Activated CD4-positive, alpha-beta T cell treated with anti-CD3 and anti-CD28 coated beads, Interleukin-10, Interleukin-2, amounts not matched to agents 100 ng/mL and 50 ng/mL, durations not matched to agents 16 hours and 8 hours (primary cell): ENCODE measurements at places on chromosomes 2 and 18.
A peak's percentile ranks its signal among the peaks of the same experiment; 100 is the strongest.

DNA sequence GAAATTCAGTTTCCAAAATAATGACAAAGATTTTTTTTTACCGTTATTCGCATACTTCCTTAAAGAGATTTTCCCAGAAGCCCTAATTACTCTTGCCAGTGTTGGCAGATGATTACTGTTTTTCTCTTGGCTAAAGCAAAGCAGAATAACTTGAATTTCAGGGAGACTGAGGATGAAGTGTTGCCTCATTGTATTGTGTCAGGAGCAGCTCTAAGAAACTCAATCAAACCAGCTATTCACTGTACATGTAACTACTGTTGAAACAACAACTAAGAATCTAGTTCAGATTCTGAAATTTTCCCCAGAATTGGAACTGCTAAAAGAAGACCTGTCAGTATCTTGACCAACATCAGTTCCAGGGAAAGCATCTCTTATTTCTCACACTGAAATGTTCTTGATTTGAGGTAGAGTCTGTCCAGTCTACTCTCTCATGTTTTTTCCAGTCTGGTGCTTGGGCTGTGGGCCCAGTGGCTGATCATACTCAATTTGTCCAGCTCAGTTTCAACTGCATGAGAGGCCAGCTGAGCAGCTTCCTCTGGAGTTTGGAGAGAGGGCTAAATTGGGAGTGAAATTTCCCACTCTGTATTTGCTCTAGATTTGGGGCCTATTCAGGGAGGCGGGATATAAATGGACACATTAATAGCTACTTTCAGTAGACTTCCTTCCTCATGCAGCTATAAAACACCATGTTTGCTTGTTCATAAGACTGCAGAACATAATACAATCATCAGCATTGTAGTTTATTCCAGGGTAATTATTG, 78.5 kb downstream of the PPP1R1C start:
- no peak for DNase-seq

- no peak for DNase-seq
These were observed 46.2 kb downstream of the ARMC9 start for GRCh38 chr2:231244382-231245248.

DNA sequence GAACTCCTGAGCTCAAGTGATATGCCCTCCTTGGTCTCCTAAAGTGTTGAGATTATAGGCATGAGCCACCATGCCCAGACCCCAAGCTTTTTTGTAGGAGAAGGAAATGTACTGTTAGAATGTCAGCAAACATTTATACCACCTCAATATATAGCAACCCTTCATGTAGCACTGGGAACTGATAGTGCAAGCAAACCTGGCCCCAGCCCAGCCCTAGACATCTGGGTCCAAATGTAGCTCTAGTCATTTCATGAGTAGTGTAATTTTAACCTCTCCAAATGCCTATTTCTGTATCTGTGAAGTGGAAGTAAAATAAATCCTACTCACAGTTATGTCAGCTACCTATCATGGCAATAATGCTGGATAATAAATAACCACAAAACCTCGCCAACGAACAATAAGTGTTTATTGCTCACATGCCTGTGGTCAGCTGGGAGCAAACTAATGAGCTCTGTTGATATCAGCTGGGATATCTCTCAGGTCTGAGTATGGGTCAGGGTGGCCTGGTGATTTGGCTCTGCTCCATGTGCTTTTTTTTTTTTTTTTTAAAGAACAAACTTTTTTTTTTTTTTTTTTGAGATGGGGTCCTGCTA, 180.4 kb downstream of the CD8B2 start:
- no peak for DNase-seq

GRCh38 chr2:2101924-2102323, 229.2 kb downstream of the MYT1L start:
- no peak for DNase-seq

GRCh38 chr2:137964066-137964858, at the start of gene HNMT:
HNMT (plus strand) TSS chr2:137964473; CDS start chr2:137964492, 19 bp downstream.
- DNase-seq = no peak

DNA sequence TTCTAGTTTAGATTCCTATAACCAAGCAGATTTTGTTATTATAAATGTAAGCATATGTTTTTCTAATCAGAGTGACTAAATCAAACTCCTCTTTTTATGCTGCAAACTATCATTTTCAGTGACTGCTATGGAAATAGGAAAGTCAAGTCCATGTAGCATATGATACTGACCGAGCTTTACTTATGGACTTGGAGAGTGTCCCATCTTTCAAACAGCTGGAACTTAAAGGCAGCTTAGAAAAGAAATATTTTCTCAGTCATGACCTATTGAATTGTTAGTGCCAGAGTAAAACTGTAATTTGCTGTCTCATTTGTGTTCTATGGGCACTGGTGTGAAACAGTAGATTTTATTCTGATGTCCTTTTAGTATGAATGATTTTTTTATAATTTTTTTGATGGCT, 76.7 kb downstream of the PHLPP1 start:
- DNase-seq = no peak

GRCh38 chr2:145007093-145007959, 487.4 kb upstream of the ZEB2 start:
- no peak for DNase-seq

GRCh38 chr2:182330451-182331305, 96.2 kb downstream of the PDE1A start:
- no peak for DNase-seq

- DNase-seq = no peak
These were observed 121.5 kb upstream of the CTAGE1 start for GRCh38 chr18:22539051-22539765.

GRCh38 chr2:175012516-175012915, 7.3 kb upstream of the CHN1 start:
- DNase-seq = no peak

- DNase-seq = no peak
These were observed 70.3 kb upstream of the DSG1 start for GRCh38 chr18:31247574-31248199.

GRCh38 chr2:33272001-33272400, 204.4 kb upstream of the RASGRP3 start:
- peak; percentile 86 for DNase-seq

- no peak for DNase-seq
These were observed 10.7 kb upstream of the TWSG1 start for GRCh38 chr18:9323750-9324445.

DNA sequence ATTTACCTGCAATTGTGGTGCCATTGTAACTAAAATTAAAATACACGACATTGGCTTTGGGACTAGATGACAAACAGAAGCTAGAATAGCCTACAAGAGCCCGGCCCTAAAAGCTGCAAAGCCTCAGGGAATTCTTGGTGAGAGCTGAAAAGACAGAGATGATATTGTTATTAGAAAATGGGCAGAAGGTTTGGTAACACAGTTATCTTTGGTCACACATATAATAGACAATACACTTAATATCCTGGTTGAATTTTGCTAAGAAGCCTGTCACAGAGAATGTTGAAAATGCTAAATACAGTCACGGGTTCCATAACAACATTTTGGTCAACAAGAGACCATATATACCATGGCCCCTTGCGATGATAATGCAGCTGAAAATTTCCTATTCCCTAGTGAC, 157.3 kb upstream of the CDH19 start:
- DNase-seq = no peak

DNA sequence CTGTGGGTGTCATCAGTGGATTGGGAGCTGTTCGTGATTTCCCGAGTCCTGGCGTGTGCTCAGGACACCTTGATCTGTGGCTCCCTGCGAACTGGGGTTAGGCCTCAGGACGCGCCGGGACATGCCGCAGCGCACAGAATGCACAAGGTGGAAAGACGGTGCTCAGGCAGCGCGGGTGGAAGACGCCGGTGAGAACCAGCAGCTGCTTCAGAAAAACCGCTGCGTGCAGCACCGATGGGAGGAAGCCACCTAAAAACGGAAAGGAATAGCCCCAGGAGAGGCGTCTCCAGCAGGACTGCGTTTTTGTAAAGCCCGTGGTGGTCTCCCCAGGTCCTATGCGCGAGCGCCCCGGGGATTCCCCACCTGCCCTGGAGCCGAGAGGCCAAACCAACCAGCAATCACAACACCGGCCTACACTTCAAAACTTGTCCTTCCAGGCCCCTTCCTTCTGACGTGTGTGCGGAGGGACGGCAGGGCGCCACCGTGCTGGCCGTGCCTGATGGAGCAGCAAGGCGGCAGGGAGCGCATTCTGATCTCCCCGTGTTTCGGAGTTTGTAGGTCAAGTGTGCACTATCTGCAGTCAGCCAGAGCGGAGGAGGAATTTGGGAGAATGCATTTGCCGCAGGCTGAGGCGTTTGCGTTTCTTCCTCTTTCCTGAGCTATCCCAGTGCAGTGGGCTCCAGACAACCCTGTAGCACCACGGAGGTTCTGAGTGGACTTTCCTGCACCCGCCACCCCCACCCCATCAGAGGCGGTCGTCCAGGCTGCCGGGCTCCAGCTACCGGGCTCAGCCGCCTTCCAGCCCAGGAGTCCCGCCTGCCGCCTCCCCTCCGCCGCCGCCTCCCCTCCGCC, 32.2 kb downstream of the RTP5 start:
- no peak for DNase-seq

GRCh38 chr18:11251229-11251890, 102.0 kb upstream of the PIEZO2 start:
- no peak for DNase-seq

DNA sequence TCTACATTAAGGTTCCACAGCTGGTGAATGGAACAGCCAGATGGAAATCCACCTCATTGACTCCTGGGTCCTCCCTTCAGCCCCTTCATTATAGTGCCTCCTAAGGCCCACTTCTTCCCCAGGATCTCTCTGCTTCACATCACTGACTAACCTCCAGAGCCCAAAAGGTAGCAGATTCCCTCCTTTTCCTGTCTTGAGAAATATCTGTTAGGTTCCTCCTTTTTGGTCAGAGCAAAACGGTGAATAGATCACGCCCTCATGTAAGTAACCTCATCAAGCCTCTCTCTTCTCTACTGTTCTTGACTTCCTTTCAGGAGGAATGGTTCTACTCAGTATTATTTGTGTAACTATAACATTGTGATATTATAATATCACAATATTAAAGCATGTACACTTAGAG, 155.0 kb upstream of the SRD5A2 start:
- no peak for DNase-seq

DNA sequence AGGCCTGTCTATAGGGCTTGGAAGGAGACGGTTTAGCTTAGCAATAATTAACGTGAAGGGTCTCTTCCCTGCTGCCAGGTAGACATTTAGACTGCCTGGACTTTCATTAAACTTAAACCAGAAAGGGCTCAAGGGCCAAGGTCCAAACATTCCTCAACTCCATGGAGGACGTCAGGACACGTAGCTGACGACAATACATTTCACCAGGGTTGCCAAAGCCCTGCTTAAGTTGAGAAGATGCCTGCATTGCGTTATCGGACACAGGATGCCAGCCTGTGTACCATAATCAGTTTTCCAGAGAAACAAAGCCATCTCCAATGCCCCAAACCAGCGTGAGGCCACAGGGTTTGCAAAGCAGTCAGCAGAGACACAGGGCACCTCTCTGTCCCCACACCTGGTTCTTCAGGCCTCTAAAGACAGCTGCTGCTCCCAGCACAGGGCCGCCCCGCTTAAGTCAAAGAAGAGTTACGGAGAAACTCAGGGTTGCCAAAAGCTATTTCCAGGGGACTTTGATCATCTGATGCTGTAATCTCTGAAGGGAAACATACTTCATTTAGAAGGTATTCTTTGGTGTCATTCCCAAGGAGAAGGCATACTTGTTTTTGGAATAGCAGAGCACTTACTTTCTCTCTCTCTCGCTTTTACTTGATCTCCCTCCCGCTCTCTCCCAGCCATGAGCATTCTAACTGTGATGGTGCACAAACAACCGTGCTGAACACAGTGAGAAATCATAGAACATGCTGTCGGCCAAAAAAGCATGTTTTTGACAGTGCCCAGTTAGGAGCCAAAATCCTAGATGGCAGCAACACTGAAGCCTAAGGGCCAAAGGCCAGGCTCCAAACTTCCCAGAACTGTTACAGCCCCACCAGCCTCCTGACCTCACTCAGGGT, 46.0 kb downstream of the TTC32 start:
- no peak for DNase-seq

DNA sequence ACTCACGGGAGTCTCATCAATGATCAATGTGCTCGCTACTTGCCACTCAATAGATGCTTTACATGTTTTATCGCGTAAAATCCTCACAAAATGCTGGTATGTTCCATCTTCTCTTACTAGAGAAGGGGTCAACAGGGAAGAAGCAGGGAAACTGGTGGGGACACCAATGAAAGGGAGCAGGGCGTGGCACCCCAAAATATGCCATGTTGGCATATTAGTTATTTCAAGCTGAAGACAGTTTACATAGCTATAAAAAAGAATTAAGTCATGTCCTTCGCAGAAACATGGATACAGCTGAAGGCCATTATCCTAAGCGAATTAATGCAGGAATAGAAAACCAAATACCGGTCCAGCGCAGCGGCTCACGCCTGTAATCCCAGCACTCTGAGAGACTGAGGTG, 8.1 kb upstream of the ZNF236 start:
- no peak for DNase-seq

DNA sequence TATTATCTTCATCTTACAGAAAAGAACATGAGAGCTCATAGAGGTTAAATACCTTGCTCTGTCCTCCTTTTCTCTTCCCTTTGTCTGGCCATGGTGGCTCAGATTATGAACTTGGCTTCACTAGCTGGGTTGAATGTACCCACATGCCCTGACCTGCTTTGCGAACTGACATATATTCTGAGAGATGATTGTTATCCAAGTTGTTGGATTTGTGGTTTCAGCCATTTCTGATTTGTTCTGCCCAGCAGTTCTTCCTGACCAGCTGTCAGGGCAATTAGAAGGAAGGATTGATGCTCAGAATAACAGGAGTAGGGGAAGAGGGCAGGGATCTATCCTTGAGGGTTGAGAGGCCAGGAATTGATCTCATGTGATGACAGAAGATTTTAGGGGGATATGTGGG, 236.8 kb upstream of the FAM98A start:
- no peak for DNase-seq

- no peak for DNase-seq
These were observed 75.3 kb downstream of the CCDC148 start for GRCh38 chr2:158381205-158381604.

DNA sequence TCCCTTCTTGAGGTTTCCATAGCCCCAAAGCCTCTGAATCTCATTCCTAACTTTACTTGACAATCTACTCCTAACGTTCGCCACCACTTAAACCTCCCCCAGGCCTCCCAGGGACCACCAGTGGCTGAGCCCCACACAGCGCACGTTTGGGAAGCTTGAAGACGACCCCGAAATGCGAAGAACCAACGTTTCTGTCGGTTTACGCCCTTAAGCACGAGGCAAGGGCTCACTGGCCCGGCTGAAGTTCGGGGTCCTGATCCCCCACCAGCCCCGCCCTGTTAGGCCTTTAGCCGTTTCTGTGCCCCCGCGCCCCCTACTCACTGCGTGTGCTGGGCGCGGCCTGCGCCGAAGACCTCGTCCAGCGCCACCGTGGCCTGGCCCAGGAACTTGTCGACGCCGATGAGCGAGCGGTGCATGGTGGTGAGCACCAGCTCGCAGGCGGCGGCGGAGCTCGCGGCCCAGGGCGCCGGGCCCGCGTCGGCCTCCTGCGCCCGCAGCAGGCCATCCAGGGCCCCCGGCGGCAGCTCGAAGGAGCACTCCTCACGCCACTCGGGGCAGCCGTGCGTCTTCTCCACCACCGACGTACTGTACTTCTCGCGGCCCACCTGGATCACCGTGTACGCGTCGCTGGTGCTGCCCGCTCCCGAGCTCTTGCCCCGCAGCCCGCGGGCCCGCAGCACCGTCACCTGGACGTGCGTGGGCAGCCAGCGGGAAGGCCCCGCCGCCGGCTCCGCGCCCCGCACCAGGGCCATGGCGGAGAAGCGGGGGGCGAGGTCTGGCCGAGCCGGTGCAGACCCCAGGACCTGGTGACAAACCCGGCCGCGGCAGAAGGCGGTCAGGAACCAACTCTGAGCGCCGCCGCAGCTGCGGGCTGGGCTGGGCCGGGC, 479 bp downstream of the RAB11FIP5 start:
- DNase-seq = peak; percentile 17

GRCh38 chr2:230688490-230688889, 24.2 kb upstream of the CAB39 start:
- no peak for DNase-seq
